ENCODE measurements at places on chromosomes 1 and 21. TPM values are rescaled to one million over a fixed set of nuclear protein-coding genes. Genes with fewer than 3 reads are reported as not detected.

Gene LMX1A
- total RNA-seq = 0.72 TPM

Gene TMPRSS2
- total RNA-seq = 6.1 TPM

Gene HRNR
- not detected for total RNA-seq

Gene ATP1A4
- total RNA-seq = 0.62 TPM

Gene NR1I3
- not detected for total RNA-seq

Gene TSSK3
- total RNA-seq = not detected

Gene OR2L13
- not detected for total RNA-seq

Gene PROX1
- 15.6 TPM for total RNA-seq

Gene OR10Z1
- not detected for total RNA-seq

Gene TOR3A
- total RNA-seq = 44.0 TPM

Gene SLAMF8
- total RNA-seq = 0.92 TPM

Gene ELOVL1
- 9.6 TPM for total RNA-seq

Gene RAB7B
- 10.7 TPM for total RNA-seq

Gene MFAP2
- total RNA-seq = 31.6 TPM

Gene ATP5PO
- total RNA-seq = 298 TPM

Gene FBLIM1
- 22.4 TPM for total RNA-seq

Gene UHMK1
- 51.7 TPM for total RNA-seq

Gene PDE9A
- total RNA-seq = 9.8 TPM

Gene OR6K3
- not detected for total RNA-seq

Gene NBPF6
- total RNA-seq = not detected

Gene HSPB7
- 93.7 TPM for total RNA-seq

Gene PSRC1
- 5.4 TPM for total RNA-seq

Gene CRYAA
- not detected for total RNA-seq

Gene ITLN2
- total RNA-seq = not detected

Gene FCRL1
- 1.2 TPM for total RNA-seq

Gene PGLYRP4
- 0.31 TPM for total RNA-seq

Gene UBL4B
- total RNA-seq = not detected

Gene LRRC3
- 2.4 TPM for total RNA-seq

Gene TMEM81
- 0.72 TPM for total RNA-seq

Gene GUCA2A
- total RNA-seq = not detected

Gene GJB5
- 3.1 TPM for total RNA-seq

Gene DMRTA2
- not detected for total RNA-seq

Gene SERPINC1
- not detected for total RNA-seq

Gene PTPRC
- 17.1 TPM for total RNA-seq

Gene PERM1
- total RNA-seq = 38.4 TPM

Gene BCL10
- 15.9 TPM for total RNA-seq

Gene KRTAP19-2
- total RNA-seq = not detected

Gene PADI2
- 291 TPM for total RNA-seq

Gene BRDT
- total RNA-seq = not detected

Gene MYCL
- total RNA-seq = 15.7 TPM

Gene TMPRSS15
- not detected for total RNA-seq

Gene PLA2G4A
- total RNA-seq = 8.4 TPM

Gene PROK1
- not detected for total RNA-seq

Gene TRIM17
- total RNA-seq = not detected

Gene PIGC
- 24.6 TPM for total RNA-seq

Gene BCAN
- total RNA-seq = 1.5 TPM

Gene PRAMEF9
- not detected for total RNA-seq
